ENCODE measurements at places on chromosomes 12 and 14.
A peak's percentile ranks its signal among the peaks of the same experiment; 100 is the strongest.

DNA sequence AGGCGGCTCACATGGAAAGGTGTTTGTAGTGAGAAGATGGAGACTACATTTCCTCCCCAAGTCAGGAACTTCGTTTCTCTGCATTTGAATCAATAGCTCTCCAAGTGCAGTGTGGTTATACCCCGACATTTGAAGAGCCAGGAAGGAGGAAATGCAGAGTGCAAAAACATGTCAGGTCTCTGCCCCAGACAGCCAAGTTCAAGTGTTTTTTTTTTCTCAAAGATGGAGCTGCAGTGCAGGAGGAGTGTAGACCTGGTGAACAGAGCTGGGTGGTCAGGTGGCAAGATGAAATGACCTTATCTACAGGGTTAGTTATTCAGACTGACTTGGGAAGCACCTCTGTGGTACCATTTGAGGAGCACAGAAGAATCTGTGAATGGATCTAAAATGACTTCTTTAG lies 21.3 kb downstream of the MLXIP start:
- DNase-seq, result no peak

- DNase-seq, result no peak
Observed at GRCh38 chr14:94646481-94646880, 34.3 kb downstream of the SERPINA3 start.

GRCh38 chr12:106766393-106766826 lies 8.1 kb upstream of the RIC8B start:
- DNase-seq, result no peak

DNA sequence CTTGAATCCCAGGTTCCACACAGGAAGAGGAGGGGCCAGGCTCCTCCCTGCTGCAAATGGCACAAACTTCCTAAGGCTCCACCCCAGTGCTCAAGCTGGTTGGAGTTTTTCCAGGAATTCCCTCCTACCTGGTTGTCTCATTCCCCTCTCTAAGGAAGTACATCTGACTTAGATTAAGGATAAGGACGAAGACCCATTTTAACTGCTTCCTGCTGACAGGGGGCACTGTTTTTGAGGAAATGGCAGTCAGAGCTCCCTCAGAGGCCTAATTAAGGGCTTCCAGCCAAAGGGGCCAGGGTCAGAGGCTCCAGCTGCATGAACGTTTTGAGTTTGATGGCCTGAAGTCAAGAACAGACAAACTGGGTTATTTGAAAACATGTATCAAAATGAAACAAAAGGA lies 1084.7 kb downstream of the SLC6A15 start:
- DNase-seq, result no peak

DNA sequence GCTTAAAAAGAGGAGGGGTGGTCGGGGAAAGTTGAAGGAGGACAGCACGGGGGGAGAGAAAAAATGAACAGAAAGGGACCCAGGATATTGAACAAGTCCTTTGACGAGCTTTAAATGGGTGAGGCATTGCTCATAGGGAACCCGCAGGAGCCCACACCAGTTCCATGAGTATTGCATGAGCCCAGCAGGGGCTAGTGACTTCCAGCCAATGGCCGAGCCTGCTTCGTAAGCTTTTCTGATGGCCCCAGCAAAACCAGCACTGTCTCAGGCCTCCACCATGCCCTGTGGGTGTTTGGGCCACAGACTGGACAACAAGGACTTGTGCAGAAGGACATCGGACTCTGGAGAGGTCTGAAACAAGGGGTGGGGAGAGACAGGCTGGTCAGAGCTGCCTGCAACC lies 109.5 kb downstream of the ZFP36L1 start:
- no peak for DNase-seq

DNA sequence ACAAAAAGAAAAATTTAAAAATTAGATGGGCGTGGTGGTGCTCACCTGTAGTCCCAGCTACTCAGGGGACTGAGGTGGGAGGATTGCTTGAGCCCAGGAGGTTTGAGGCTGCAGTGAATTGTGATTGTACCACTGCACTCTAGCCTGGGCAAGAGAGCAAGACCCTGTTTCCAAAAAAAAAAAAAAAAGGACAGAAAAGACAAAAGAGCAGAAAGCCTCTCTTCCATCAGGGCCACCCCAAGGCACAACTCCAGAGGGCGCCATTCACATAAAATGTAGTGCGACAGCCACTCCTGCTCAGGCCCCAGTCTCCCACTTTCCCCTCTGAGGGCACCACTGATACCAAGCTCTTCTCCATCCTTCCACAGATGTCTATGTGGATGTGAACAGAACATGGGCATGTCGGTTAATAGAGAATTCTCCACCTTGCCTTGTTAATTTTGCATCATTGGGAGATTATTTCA lies 41.8 kb downstream of the DGLUCY start:
- DNase-seq, result no peak

- DNase-seq, result no peak
Observed at GRCh38 chr14:35248476-35248788, 43.8 kb upstream of the PSMA6 start.

GRCh38 chr14:68084256-68084655 lies 264.7 kb downstream of the RAD51B start:
- no peak for DNase-seq

DNA sequence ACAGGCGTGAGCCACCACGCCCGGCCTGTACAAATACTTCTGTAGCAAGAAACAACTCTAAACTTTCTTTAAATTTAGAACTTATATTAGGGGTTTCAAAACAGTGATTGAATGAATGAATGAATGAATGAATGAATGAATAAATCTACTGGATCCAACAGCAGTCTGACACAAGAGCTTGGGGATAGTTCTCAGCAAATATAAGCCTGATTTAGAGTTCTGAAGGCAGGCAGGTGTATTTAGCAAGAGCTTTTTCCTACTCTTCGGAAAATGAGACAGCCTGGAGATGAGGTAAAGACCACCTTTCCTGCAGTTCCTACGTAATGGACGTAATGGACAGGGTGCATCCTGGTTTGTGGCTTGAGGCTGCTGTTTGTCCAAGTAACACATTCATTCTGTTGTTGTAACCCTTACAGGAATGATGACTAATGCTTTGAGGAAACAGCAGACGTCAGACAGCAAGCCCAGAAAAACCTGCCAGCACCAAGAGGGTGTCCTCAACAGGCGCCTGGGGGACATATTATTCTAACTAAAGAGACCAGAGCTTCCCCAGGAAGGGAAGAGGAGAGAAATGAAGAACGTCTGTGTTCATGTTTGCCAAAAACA lies 277.4 kb upstream of the SOX5 start:
- no peak for DNase-seq

GRCh38 chr12:77837876-77838291 lies 7.2 kb downstream of the NAV3 start:
- DNase-seq, result no peak

GRCh38 chr12:55072083-55072482 lies 52.3 kb downstream of the NEUROD4 start:
- DNase-seq, result peak; percentile 55

DNA sequence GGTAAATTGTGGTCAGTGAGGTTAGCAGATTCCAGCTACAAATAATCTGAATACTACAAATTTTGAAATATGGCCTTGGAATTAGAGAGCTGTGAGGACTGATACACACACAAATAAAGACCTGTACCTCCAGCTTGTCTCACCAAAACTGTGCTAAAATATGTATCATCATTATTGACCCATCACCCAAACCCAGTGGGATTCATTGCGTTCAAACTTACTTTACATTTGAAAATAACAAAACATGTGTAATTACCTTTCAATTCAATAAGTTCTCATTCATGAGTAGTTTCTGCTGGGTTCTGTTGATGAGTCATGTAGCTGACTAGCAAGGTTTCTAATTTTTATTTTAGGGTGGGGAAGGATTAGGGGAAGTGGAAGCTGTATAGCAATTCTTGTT lies 170.9 kb downstream of the MSRB3 start:
- DNase-seq, result no peak

- no peak for DNase-seq
Observed at GRCh38 chr12:124397399-124397679, 102.4 kb downstream of the RFLNA start.

- no peak for DNase-seq
Observed at GRCh38 chr12:2842948-2843347, 8.1 kb upstream of the NRIP2 start.

- no peak for DNase-seq
Observed at GRCh38 chr12:74722709-74723108, 185.1 kb downstream of the ATXN7L3B start.

GRCh38 chr14:96126339-96126782 lies 78.3 kb upstream of the BDKRB2 start:
- no peak for DNase-seq

- DNase-seq, result no peak
Observed at GRCh38 chr12:57157588-57158173, 10.3 kb upstream of the LRP1-AS start.

DNA sequence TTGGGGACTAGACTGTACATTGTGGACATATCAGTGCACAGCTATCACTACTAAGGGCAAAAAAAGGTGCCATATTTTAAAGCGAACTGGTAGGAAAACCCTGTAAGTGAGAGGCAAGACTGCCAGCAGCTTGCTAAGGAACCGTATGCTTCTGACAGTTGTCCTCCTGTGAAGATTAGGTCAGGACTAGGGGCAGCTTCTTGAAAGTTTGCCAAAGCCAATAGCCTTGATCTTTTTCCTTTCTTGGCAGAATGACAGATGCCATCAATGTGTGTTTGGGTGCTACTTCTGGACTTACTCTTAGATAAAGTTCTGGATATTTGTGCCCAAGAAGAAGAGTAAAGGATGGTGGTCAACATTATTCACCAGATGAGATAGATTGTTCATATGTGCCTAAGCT lies 7.4 kb downstream of the DAAM1 start:
- DNase-seq, result no peak

DNA sequence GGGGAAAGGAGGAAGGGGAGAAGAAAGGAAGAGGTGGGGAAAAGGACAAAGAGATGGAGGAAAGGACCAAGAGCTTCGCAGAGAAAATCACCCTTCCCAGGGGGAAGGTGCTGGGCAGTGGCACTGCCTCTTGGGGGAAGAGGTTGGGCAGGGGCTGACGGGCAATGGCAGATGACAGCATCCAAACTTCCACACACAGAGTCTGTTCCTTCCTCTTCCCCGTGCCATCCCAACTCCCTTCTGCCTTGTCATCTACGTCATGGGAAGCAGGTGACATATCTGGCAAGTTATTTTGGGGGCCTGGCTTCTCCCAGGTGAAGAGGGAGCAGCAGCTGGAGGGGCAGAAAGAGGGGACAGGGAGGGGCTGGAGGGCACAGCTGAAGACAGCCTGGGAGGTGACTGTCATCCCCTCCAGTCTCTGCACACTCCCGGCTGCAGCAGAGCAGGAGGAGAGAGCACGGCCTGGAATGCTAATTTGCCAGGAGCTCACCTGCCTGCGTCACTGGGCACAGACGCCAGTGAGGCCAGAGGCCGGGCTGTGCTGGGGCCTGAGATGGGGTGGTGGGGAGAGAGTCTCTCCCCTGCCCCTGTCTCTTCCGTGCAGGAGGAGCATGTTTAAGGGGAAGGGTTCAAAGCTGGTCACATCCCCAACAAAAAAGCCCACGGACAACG lies 43.9 kb upstream of the IQSEC3 start:
- no peak for DNase-seq

GRCh38 chr12:52929538-52929937 lies 19.4 kb upstream of the KRT18 start:
- DNase-seq, result no peak

- DNase-seq, result no peak
Observed at GRCh38 chr12:72269491-72269890, 2.7 kb upstream of the TRHDE start.

GRCh38 chr14:74964787-74965485 lies 9.5 kb upstream of the PGF start:
- no peak for DNase-seq

DNA sequence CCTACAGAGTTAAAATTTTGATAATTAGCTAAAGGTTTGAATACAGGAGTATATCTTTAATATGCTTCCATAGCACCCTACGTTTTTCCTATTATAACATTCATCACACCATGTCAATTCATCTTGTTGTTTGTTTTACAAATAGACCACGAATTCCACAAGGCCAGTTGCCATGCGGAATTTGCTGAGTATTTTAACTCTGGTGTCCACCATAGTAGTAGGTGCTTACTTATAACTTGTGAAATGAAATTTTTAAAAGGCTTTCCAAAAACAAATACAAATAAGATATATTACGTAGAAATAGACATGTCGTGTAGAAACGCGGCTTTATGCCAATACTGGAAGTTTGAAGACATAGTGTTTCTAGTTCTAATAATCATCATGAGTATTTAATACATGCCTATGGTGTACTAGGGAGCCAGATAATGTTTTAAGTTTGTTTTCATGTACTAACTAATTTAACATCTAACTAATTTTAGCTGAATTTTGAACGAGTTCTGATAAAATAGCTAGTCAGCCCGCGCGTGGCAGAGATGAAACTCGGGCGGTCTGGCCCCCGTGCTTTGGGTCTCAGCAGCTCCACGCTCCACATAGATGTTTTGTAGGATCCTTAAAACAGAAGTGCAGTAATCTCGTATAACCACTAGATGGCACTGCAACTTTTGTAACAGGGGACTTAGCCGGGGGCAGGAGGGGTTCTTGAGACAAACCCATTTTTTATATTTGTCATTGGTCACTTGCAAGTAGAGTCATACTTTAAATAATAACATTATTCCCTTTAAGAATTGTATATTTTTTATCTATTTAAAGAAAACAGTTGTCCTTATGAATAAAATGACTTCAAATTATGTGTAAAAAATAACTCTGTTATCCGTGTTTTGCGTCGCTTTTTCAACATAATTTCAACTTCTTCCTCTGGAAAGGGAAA lies 10.2 kb downstream of the CD69 start:
- peak; percentile 2 for DNase-seq

DNA sequence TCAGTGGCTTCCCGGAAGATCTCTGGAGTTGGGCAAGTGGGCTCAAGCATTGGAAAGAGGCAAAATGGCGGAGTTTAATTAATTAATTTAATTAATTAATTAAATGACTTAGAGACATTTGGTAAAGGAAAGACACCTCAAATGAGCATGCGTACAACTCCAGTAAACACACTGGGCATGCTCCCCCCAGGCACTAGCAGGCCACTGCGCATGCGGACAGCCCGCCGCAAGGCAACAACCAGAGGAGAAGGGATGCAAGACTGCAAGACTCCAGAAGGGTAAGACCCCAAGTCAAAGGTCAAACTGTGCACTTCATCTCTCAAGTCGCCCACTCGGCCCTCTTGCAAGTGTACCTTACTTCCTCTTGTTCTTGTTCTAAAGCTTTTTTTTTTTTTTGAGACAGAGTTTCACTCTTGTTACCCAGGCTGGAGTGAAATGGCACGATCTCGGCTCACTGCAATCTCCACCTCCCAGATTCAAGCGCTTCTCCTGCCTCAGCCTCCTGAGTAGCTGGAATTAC lies 57.8 kb upstream of the PSMC1 start:
- DNase-seq, result no peak

- no peak for DNase-seq
Observed at GRCh38 chr12:66280561-66280960, 21.7 kb upstream of the HELB start.

- DNase-seq, result no peak
Observed at GRCh38 chr12:108119126-108119973, 9.7 kb upstream of the WSCD2 start.

DNA sequence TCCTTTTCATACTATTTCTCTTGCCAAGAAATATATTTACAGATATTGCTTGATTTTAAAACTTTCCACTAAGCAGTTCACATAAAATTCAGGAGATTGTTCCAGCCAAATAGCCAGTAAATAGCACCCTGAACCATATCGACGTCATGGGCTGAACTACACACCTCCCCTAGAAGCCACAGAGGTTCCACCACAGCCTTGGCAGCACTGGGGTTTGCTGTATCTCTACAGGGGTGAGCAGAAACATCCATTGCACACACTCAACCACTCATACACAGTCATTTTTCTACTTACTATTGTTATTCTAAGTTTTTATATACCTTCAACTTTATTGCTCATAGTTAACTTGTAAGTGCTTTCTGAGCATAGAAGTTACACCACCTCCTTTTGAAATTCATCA lies 8.1 kb upstream of the EIF2S3B start:
- no peak for DNase-seq

Data from activated CD4-positive, CD25-positive, alpha-beta regulatory T cell (primary cell).